ENCODE measurements at places on chromosomes 4 and X.

DNA sequence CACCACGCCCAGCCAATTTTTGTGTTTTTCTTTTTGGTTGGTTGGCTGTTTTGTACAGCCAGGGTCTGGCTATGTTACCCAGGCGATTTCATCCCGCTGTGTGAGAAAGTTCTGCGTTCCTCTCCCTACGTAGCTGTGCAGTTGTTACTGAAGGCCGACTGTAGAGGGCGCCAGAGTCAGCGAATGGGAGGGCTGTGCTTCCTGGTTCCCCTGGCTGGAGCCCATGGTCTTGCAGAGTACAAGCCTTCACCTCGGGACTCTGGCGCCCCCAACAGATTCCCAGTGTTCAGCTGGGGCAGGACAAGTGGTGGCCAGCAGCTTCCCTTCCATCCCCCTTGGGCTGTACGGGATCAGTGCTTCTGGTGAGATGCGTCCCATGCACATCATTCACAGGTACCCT lies 5.6 kb upstream of the CT45A1 start:
- DNase-seq: no peak

- no peak for DNase-seq
These were observed 68.0 kb upstream of the HELT start for GRCh38 chr4:184950117-184950830.

DNA sequence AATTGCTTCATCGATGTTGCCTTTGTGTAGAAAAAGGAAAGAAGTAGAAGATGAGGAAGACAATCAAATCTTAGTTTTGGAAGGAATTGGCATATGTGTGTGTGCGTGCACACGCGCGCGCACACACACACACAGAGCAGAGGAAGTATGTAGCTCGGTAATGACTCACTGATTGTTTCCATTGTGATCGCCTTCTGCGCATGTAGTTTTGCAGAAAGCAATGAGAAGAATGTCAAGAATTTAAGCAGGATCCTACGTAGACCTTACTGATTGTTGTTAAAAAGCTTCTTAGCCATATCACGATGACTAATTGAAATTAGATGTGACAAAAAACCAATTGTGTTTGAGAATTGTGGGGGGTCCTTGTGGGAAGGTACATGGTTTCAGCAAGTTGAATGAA lies 12.8 kb upstream of the LIMCH1 start:
- DNase-seq: no peak

GRCh38 chrX:106740193-106740780 lies 13.8 kb downstream of the RNF128 start:
- DNase-seq: no peak

GRCh38 chrX:1649621-1650020 lies 34.8 kb downstream of the ASMT start:
- DNase-seq: no peak

- no peak for DNase-seq
These were observed 1496.7 kb downstream of the TECRL start for GRCh38 chr4:62912531-62912930.

DNA sequence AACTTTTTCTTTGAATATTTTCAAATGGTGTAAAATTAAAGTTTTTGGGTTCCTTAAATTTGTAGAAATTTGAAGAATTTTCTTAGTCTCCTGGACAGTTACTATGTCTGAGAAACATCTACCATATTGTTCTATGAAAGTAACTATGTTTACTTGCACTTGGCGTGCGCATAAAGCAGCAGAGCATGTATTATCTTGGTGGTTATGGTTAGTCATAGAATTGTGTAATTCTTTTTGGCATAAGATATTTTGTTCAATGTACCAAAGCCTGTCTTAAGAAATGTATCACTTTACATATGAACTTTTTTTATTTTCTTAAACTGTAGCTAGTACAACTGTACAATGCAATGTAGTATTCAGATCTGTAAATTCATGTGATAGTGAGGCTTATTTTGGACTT lies 49.2 kb downstream of the CDS1 start:
- DNase-seq: no peak

- no peak for DNase-seq
These were observed 7.2 kb upstream of the MAGIX start for GRCh38 chrX:49155243-49155899.

Measured in chondrocyte (in vitro differentiated cells).